ENCODE measurements at places on chromosomes 16 and 17. TPM values are rescaled to one million over a fixed set of nuclear protein-coding genes. Genes with fewer than 3 reads are reported as not detected.
A peak's percentile ranks its signal among the peaks of the same experiment; 100 is the strongest.

DNA sequence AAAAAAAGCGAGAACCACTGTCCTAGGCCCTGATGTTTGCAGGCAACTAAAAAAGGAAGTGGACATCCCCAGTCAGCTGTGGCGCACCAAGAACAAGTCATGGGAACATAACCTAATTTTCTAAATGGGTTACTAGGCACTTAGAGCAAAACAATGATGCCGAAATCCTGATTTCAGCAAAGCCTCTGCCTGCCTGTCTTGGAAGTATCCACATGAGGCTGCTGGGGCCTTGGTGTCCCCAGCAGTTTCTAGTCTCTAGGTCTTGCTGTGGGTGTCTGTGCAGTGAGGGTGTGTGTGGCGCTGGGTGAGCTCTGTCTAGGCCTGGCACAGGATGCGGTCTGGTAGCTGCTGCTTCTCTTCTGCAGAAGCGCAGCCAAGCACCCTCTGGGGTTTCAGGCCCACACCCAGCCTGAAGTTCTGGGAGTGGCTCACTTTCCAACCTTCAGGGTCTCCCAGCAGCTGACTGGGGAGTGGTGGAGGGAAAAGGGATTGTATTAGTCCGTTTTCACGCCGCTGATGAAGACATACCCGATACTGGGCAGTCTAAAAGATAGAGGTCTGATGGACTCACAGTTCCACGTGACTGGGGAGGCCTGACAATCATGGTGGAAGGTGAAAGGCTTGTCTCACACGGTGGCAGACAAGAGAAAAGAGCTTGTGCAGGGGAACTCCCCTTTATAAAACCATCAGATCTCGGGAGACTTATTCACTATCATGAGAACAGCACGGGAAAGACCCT, 21.1 kb downstream of the STH start:
- no peak for DNase-seq

GRCh38 chr17:3503285-3503684, 27.5 kb downstream of the ASPA start:
- DNase-seq = no peak

GRCh38 chr17:30476726-30477082, 504 bp upstream of the GOSR1 start:
- DNase-seq = peak; percentile 11

DNA sequence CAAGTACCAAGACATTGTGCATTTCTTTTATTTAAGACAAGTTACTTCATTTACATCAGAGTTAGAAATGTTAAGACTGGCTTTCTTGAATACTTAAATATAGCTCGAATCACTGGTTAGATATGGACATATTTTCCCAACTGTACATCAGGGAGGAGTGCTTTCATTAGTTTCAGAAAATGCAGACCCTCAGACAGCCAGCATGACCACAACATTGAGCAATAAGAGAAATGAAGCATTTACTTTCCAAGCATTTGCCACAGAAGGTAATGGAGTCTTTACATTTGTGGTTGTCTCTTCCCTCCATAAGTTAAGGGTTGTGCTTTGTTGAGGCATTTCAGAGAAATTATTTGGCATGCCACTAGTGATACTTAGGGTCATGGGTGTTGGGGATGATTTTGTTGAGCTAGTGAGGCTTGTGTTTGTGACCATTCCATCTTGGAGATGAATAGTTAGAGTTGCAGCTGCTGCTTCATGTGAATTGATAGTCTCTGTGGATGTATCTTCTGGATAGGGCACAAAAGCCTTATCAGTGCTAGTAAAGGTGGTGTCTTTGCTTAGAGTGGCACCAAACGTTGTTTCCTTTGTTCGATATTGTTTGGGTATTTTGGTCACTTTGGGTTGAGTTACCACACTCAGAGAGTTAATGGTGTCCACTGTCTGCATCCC, 2.1 kb downstream of the OMG start:
- peak; percentile 41 for DNase-seq

DNA sequence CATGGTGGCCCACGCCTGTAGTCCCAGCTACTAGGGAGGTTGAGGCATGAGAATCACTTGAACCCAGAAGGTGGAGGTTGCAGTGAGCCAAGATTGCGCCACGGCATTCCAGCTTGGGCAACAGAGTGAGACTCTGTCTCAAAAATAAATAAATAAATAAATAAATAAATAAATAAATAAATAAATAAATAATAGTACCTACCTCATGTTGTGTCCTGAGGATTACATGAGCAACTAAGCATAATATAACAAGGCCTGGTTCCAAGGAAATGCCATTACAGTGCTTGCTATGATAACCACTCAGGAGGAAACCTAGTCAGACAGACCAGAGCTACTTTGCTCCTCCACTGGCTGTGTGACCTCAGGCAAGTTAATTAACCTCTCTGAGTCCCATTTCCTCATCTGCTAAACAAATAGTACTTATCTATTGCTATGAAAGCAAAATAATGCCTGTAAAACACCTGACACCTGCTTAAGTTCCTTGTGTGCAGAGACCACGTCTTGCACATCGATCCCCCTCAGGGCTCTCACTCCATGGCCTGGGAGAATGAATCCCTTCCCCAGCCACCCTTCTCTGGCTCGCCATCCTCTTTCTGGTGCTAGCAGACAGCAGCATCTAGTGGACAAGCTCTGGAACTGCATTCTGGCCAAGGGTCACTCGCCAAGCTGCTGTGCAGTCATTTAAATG, 7.5 kb downstream of the EPOP start:
- DNase-seq = peak; percentile 39

- peak; percentile 41 for DNase-seq
These were observed 194.7 kb downstream of the SNX29 start for GRCh38 chr16:12171206-12171605.

- no peak for DNase-seq
These were observed 6.8 kb upstream of the CNOT1 start for GRCh38 chr16:58636466-58636865.

DNA sequence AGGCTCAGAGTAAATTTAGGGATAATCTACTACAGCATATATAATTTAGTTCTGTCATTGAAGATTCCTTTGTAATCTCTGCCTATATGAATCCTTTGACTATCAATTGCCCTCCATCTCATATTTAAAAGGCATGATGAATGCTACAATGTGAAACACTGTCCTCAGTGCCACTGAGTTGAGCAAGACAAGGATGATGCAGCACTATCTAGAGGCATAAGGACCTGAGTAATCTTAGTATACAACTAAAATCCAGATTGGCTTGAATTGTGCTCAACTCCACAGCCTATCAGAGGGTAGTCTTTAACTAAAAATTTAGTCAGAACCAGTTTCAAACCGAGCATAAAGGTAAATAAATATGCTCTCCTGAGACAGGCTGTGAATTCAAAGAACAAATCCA, 11.6 kb upstream of the STRADA start:
- no peak for DNase-seq

DNA sequence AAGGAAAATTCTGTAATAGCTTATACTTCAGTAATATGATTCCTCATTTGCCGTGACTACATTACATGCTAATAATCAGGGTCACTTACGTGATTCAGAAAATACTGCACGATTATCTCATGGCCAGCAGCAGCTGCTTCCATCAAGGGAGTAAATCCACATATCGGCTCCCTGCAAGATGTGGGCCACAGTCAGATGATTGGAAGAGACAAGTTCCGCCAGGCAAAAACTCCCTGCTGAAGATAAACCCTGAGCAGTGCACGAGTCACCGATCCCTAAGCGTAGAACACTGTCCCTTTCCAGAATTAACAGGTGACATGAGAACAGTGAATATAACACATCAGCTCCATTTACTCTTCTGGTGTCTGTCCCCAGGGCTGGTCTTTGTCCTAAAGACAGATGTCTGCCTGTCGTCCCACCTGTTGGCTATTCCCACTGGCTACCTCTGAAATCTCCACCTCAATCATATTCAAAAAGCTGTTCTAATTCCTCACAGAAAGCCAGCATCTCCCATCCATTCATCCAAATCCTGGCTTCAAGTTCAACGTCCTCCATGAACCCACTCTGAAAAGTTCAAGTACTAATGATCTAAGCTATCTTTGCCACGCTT, 9.3 kb downstream of the ANKS3 start:
- no peak for DNase-seq

GRCh38 chr17:8602679-8603078, 27.8 kb downstream of the MYH10 start:
- DNase-seq = no peak

DNA sequence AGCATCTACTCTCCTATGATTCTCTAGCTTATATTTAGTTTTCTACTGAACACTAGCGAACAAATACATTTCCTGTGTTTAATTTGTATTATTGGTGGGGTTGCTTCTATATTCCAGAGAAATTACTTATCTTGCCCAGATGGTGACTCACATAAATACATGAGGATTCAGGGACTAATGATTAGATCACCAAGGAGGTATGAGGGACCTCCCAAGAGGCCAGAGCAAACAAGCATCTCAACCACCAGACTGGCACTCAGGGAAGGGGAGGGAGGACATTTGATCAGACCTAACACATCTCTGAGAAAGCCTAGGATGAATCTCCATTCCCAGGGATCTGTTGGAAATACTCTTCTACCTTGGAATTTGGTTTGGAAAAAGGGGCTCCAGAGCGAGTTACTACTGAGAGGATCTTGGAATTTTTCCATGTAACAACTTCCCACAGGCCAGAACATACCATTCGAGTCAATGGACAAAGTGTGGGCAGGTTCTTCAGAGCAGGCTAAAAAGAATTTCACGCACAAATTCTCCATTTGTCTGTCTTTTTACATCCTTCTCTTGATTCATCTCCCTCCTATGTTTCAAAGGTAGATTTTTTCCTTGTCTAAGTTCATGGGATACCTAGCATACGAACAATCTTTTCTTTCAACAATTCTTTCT, 262.6 kb upstream of the MYOCD start:
- DNase-seq = peak; percentile 88

- no peak for DNase-seq
These were observed 686 bp downstream of the MLST8 start for GRCh38 chr16:2205967-2206313.

DNA sequence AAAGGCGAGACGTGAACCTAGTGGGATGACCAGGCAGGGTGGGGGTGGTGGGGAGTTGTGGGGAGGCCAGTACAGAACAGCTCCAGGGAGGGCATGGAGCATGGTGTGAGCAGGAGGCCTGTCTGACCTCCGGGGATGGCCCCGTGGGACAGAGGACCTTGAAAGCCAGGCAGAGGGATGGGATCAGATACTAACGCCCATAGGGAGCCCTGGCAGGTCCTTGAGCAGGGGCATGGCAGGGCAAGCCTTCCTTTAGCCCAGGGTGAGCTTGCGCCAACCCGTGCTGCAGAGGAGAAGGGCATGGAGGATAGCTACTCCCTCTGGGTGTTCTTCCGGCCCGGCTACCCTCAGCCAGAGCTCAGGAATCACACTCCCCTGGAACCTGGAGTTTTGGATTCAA, 35.3 kb downstream of the TMEM235 start:
- DNase-seq = no peak

- no peak for DNase-seq
These were observed 18.6 kb downstream of the RAB11FIP3 start for GRCh38 chr16:444027-444426.

- no peak for DNase-seq
These were observed 37.2 kb downstream of the MFSD11 start for GRCh38 chr17:76775021-76775600.

DNA sequence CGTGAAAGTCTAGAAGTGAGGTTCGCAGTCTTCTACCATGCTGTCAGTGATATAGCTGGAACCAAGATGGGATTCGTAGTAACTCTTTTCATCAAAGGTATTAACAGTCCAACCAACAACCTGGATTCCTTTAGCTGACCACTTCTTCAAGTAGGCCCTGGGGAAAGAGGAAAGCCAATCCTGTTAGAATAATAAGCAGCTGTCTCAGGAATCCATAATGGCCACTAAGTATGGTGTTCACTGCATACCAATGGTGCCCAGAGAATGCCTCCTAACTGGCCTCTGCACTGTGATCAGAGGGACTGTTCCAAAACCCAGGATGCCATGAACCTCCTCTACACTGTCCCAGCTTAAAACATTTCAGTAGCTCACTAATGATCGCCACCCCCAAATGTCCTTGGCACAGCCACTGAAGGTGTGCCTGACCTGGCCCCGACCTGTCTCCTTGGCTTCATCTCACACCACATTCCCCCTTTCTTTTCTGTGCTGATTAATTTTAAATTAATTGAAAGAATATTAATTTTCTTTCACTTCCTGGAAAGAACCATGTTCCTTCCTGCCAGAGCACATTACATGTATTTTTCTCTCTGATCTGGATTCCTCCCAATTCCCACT, 18.3 kb downstream of the GDE1 start:
- DNase-seq = no peak

- DNase-seq = no peak
These were observed at the start of gene FAM20A for GRCh38 chr17:68600931-68601564. Gene FAM20A (minus strand): TSS chr17:68601367. CDS start chr17:68600666, 701 bp downstream.

- no peak for DNase-seq
These were observed 298.1 kb upstream of the N4BP1 start for GRCh38 chr16:48907906-48908634.

GRCh38 chr17:76271669-76272540, 6.8 kb downstream of the UBALD2 start:
- DNase-seq = no peak

DNA sequence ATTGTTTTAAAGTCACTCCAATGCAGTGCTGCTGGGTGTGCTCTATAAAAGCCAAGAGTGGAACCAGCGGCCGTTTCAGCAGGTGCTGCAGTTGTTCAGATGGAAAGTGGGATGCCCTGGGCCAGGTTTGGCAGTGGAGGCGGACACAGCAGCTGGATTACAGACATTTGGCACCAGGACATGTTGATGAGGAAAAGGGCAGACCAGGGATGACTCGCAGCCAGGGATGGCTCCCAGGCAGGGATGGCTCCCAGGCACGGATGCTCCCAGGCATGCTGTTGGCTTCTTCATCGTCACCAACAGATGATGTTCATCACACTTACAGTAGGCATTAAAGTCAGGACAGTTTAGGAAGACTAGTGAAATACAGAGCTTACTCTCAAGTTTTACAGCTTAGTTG, 10.0 kb downstream of the GAN start:
- no peak for DNase-seq

The CISD3 gene
- 13.1 TPM for total RNA-seq

The FOXJ1 gene
- total RNA-seq = 0.48 TPM

The CLEC19A gene
- total RNA-seq = not detected

The SOX9 gene
- total RNA-seq = 33.8 TPM

The CMTM2 gene
- total RNA-seq = not detected

The LRRC46 gene
- 0.30 TPM for total RNA-seq

The CLEC18A gene
- total RNA-seq = 3.4 TPM

The SBK1 gene
- 4.0 TPM for total RNA-seq

The RND2 gene
- total RNA-seq = 1.3 TPM

The GPR179 gene
- 0.10 TPM for total RNA-seq

The CIBAR2 gene
- not detected for total RNA-seq

The NOG gene
- 23.0 TPM for total RNA-seq

The CACNG5 gene
- not detected for total RNA-seq

The CRISPLD2 gene
- 1.8 TPM for total RNA-seq

The CIAPIN1 gene
- total RNA-seq = 68.9 TPM

The TBC1D26 gene
- 0.14 TPM for total RNA-seq

The ALOX15 gene
- not detected for total RNA-seq

The ABCC6 gene
- total RNA-seq = 2.4 TPM

The HSD17B1 gene
- 1.5 TPM for total RNA-seq
